Stimulated activated CD8-positive, alpha-beta memory T cell treated with anti-CD3 and anti-CD28 coated beads, Interleukin-2, amount 100 ng/mL, for 48 hours (primary cell): ENCODE measurements at places on chromosomes 2 and 18.

- DNase-seq, result peak; percentile 17
Observed at GRCh38 chr2:174012347-174013314, 47.5 kb upstream of the SP3 start.

GRCh38 chr2:53829273-53829979 is 30.3 kb downstream of the GPR75 start:
- no peak for DNase-seq

DNA sequence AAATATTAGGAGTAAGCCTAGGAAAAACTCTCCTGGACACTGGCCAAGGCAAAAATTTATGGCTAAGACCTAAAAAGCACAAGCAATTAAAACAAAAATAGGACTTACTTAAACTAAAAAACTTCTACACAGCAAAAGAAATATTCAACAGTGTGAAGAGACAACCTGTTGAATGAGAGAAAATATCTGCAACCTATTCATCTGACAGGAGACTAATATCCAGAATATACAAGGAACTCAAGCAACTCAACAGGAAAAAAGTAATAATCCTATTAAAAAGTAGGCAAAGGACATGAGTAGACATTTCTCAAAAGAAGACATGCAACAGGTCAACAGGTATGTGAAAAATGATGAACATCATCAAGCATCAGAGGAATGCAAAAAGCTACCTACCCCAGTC is 431.1 kb downstream of the ZEB2 start:
- no peak for DNase-seq

DNA sequence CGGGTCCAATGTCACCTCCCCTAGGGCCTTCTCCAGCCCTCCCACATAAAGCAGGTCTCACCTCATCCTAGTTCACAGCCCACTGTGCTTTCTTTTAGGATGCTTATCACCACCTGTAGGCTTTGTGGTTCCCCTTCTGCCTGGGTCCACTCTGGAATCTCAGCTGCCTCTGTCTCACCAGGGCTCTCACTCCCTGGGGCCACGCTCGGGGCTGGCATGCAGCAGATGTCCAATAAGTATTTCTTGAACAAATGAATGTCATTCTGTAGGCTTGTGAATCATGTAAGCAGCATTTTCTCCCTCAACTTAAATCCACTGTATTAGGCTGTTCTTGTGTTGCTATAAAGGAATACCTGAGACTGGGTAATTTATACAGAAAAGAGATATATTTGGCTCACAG is 4.3 kb upstream of the SH3BP4 start:
- no peak for DNase-seq

GRCh38 chr2:207133820-207134519 is 31.8 kb downstream of the KLF7 start:
- DNase-seq, result no peak

DNA sequence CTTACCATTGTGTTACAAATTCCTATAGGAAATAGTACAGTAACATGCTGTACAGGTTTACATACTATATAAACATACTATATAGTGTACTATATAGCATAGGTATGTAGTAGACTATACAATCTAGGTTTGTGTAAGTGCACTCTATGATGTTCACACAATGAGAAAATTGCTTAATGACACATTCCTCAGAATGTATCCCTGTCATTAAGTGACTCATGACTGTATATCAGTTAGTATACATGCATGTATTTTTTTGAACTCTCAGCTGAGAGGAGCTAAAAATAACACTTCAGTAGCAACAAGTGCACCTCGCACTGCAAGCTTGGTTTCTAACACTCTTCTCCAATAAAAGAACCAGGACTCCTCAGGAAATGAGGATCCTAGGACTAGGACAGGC is 19.5 kb upstream of the ASXL3 start:
- DNase-seq, result no peak
